T-helper 2 cell (primary cell): ENCODE measurements at places on chromosomes 4 and X.

DNA sequence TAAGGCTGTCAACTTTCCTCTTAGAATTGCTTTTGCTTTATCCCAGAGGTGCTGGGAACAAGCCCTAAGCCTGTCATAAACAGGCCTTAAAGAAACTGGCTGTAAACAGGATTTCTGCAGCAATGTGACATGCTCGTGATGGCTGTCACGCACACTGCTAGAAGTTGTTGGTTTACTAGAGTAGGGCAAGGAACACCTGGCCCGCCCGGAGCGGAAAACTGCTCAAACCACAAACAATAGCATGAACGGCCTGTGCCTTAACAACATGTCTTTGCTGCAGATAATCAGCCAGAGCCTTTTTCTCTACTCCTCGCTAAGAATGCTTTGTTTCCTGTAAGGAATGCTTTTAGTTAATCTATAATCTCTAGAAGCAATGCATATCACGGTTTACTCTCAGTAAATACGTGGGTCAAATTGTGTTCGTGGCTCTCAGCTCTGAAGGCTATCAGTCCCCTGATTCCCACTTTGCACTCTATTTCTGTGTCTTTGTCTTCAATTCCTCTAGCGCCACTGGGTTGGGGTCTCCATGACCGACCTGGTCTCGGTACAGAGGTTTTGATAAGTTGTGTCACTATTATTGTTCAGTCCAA lies 318.3 kb downstream of the GLUD2 start:
- no peak for DNase-seq

GRCh38 chr4:174627473-174627872 lies 105.2 kb upstream of the HPGD start:
- no peak for DNase-seq

- no peak for DNase-seq
These were observed 164.3 kb downstream of the GABRB1 start for GRCh38 chr4:47195706-47196105.

- peak; percentile 77 for DNase-seq
These were observed 511 bp downstream of the PPM1K start for GRCh38 chr4:88283661-88284438.

GRCh38 chrX:13478740-13479451 lies 90.5 kb upstream of the EGFL6 start:
- DNase-seq, result no peak

DNA sequence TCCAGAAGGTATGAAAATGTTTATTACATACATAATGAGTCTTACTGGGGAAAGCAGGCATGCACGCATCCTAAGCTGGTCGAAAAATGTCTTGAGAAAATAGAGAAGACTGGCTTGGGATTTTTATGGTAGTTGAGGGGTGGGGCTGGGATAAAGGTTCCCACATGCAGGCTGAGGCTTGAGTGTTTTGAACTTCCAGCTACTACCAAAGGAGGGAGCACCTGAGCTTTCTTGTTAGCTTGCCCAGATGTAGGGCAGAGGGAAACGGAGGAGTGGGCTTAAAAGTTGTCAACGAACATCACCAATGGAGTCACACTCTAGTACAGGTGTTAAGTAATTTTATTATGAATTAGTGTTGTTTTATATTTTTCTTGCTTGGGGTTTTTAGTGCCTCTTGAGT lies 39.6 kb upstream of the SRPX start:
- no peak for DNase-seq

- DNase-seq, result no peak
These were observed 45.0 kb downstream of the TEC start for GRCh38 chr4:48224606-48225005.

GRCh38 chrX:3788494-3789233 lies 75.2 kb upstream of the PRKX start:
- no peak for DNase-seq

GRCh38 chr4:81690871-81691270 lies 219.2 kb upstream of the RASGEF1B start:
- DNase-seq, result no peak

GRCh38 chrX:153669174-153669890 lies 4.3 kb downstream of the PNCK start:
- peak; percentile 36 for DNase-seq

- DNase-seq, result no peak
These were observed 580 bp upstream of the PLS3 start for GRCh38 chrX:115560211-115560977.
